ENCODE measurements at places on chromosomes 2 and 18.

DNA sequence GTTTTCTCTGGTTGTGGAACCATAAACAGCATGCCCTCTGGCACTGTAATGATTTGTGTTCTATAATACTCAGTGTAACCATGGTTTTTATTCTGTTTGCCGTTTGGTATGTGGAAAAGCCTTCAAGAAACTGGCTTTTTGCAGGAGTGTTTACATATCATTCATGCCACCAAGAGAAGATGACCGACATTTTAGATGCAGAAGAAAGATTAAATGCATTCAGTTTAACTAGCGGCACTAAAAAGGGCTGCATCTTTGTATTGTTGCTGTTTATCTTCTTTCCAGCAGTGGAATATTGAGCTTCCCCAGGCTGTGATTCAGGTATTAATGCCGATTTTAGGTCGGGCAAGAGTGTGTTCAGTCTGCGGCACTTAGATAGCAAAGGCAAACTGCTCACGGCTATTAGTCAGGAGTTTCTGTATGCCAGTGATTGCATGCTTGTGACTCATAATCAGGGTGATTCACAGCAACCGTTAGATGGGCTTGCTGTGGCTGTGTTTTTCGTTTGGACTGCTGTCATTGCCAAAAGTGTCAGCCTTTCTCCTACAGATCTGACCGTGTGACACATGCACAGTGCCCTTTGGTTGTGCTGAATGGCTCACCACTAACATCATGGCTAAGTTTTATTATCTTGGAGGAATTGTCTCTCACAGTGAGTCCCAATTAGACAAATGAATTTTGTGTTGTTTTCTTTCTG is 479.7 kb downstream of the PARD3B start:
- peak; percentile 57 for DNase-seq

DNA sequence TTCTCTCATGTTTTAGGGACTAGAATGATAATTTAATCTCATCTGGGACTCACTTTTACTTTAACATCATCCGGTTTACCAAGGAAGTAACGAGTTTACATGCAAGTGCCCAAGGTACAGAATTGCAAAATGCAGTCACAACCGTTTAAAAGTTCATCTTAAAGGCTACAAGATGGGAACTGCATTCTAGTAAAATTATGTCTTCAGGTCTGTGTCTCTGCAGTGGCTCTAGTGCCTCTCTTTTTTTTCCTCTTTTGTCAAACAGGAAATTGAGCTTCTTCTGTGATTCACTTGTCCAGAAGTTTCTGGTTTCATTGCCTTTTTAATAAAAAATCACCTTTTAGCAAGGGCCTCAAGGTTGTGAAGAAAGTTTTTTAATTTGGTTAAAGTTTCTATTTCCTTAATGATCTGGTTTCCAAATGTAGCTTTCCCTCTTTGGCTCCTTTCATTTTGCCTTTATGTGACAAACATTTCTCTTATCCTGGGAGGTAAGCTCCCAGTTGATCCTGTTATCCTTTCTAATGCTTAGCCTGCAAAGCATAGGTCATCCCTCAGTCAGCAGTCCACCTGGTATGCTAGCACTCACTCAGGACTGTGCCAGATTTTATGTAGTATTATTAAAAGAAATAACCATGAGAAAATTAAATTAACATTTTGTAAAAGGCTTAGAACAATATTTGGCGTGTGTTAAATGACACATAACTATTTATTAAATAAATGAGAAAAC is 2.4 kb downstream of the GLS start:
- DNase-seq = no peak

DNA sequence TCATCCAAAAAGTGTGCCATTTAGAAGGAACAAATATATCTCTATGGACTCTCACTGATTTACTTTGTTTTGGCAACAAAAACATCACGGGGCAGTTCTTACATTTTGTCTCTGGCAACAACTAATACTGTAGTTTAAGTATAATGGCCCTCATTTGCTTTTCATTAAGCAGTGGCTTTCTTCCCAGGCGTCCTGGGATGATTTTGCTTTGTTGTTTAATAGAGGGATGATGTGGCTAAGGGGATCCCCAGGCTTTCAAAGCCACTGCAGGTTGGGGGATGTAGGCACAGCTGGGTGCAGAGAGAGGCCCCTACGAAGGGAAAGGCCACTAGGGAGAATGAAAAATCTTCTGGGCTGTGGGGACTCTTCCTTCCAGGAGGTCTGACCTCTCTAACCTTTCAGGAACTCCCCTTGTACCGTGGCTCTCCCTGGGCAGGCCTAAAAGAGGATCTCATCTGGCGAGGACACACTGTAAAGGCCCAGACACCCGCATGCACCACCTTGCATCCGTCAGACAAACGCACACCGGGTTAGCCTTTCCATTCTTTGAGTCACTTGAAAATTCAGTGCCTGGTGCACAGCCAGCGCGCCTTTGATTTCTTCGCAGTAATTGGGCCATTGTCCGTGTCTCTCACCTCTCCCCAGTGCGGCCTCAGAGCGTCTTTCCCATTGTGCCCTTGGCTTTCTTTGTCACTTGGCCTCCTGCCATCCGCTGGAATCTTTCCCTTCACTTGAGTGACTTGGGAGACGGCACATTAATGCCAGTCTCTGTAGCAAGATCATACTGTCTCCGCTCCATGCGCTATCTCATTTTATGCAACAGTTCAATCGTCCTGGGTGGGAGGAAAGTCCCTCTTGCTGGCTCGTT is 40.3 kb upstream of the AFF3 start:
- DNase-seq = no peak

- DNase-seq = no peak
These were observed 122.1 kb downstream of the SH3BP4 start for GRCh38 chr2:235073868-235074413.

DNA sequence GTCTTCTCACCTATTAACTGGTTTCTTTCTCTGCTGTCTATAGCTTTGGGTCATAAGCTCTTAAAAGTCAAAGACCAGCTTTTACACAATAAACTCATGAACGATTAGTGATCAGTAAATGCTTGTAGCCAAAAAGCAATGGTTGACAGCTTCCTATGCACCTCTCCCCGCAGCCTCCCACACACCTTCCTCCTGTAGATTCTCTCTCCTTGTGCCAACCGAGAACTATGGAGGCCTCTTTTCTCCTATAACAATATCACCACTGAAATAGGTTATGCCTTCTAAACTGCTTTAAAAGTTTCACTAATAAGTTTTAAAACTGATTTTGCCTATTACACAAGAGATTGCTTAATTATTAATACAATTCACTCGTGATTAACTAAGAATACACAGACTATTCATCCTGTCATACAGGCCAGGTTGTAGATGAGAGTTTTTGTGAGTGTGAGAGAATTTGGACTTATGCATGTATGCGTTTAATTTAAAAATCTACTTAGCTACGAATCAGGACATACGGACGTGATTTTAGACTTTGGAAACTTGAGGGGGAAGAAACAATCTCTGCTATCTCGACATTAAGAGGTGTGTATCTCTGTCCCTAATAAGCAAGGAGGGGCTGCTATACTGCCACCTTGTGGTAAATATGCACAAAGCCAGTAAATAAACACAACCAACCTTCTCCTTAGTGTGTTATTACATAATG is 229.1 kb upstream of the RBBP8 start:
- peak; percentile 4 for DNase-seq

GRCh38 chr2:23629772-23630480 is 244.9 kb downstream of the KLHL29 start:
- DNase-seq = no peak

- peak; percentile 35 for DNase-seq
These were observed 679 bp downstream of the CLK1 start for GRCh38 chr2:200863782-200864175.

GRCh38 chr2:15253247-15253646 is 307.9 kb downstream of the NBAS start:
- DNase-seq = no peak

DNA sequence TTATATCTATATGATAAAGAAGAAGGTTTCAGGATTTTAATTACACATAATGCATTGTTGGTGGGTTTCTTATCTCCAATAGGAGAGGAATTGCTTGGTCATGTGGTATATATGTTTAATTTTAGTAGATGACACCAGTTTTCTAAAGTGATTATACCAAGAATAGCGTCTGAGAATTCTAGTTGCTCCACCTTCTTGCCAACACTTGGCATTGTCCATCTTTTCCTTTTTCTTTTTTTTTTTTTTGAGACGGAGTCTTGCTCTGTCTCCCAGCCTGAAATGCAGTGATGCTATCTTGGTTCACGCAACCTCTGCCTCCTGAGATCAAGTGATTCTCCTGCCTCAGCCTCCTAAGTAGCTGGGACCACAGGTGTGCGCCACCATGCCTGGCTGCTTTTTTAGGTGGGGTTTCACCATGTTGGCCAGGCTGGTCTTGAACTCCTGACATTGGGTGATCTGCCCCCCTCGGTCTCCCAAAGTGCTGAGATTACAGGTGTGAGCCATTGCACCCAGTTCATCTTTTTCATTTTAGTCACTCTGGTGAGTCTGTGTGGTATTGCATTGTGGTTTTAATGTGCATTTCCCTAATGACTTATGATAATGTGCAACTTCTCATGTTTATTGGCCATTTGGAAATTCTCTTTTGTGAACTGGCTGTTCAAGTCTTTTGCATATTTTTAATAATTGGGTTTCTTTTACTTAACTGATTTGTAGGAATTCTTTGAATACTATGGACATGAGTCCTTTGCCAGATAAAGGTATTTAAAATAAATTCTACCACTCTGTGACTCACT is 37.3 kb upstream of the ZNF512 start:
- no peak for DNase-seq

DNA sequence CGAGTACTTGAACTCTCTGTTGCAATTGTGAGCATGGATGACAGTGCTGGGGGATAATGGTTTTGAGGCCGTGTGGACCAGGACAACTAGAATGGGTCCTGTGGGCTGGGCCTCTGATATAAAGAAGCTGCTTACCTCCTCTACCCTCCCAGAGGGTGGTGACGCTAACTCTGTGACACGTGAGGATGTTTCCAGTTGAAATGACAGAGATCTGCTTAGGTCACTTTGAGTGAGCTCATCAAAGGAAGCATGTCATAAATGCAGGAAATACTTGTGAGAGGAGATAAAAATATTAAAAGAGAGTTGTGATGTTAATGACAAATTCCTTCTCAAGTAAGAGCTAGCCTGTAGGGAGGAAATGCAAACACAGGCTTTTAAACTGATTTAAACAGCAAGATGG is 16.4 kb downstream of the RMC1 start:
- DNase-seq = no peak

Measured in stimulated activated CD4-positive, alpha-beta T cell treated with anti-CD3 and anti-CD28 coated beads, Interleukin-15, amount 100 ng/mL, for 24 hours (primary cell).